ENCODE measurements at places on chromosomes 4 and X.

DNA sequence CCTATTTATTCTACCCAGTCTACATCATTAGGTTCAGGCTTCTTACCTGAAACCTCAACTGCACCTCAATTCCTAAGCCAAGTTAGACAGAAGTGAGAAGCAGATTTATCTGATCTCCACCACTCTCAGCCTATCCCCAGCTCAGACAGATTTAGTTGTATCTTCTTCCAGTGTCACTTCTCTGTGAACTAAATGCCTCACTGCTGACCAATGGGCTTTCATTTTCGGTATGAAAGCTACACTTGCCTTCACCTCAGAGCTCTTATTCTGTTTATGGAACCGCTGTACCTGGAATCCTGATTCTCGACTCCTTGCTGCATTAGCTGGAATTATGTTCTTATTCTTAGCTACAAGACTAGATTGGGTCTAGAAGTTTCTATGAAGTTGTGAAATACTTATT, 833.2 kb downstream of the CCSER1 start:
- no peak for DNase-seq

- DNase-seq, result no peak
These were observed 70.3 kb downstream of the SCD5 start for GRCh38 chr4:82728301-82728700.

DNA sequence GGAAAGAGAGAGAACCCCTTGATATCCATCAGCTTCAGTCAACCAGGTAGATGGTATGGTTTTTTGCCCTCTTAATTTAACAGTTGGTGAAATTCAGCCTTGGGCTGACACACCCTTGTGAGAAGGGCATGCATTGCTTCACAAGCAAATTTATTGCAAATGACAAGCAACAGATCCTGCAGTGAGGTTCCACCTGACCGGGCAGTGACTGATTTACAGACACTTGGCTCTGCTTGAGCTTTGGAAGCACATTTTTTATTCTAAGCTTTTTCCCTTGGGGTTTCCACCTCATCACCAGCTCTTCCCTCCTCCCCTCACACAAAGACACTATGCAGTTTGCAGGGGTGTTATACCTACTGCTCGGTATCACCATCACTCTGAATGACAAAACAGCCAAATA, 28.3 kb upstream of the SERTM2 start:
- no peak for DNase-seq

- DNase-seq, result no peak
These were observed 164.1 kb downstream of the EFNB1 start for GRCh38 chrX:68992821-68993397.

- no peak for DNase-seq
These were observed 10.1 kb downstream of the AIFM1 start for GRCh38 chrX:130155564-130155963.
